ENCODE measurements at places on chromosomes 6 and 20.

DNA sequence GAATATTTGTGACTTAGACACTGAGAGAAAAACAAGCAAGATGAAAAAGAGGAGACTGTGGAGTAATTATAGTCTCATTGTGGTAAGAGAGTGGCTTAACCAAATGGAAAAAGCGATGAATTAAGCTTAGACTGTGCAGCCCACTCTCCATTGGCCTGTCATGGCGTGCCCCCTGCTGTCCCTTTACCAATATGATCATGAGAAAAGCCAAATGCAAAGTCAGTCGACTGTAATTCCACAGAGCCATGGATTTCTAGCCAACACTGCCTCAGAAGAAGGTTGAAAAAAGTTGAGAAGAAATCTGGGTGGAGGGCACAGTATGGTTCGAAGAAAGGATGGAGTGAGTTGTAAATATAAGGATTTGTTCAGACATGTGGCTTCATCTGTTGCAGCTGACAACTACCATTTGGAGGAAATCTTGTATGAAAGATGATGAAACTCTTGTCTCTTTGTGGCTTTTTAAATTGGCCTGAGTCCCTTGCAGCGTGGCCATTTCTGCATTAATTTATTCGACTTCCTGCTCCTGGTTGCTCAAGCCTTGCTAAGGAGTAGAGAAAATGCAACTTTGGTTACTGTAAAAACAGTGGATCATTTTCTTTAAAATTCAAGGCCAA is 251.4 kb downstream of the DOK5 start:
- DNase-seq: no peak

DNA sequence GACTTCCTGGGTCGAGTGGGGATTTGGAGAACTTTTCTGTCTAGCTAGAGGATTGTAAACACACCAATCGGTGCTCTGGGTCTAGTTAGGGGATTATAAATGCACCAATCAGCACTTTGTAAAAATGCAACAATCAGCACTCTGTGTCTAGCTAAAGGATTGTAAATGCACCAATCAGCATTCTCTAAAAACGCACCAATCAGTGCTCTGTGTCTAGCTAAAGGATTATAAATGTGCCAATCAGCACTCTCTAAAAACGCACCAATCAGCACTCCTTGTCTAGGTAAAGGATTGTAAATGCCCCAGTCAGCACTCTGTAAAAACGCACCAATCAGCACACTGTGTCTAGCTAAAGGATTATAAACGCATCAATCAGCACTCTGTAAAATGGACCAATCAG is 209.0 kb upstream of the SLC35B3 start:
- no peak for DNase-seq

GRCh38 chr20:6618051-6618450 is 149.4 kb upstream of the BMP2 start:
- DNase-seq: no peak

- peak; percentile 85 for DNase-seq
These were observed 176.6 kb upstream of the TAB2 start for GRCh38 chr6:149140910-149141290.

GRCh38 chr6:142764311-142764710 is 180.7 kb downstream of the HIVEP2 start:
- no peak for DNase-seq

GRCh38 chr6:158628542-158628941 is 16.0 kb downstream of the DYNLT1 start:
- DNase-seq: no peak

GRCh38 chr6:166656230-166657151 is 29.4 kb upstream of the RPS6KA2 start:
- DNase-seq: no peak

- no peak for DNase-seq
These were observed 313.6 kb downstream of the ALDH8A1 start for GRCh38 chr6:134636186-134636799.

DNA sequence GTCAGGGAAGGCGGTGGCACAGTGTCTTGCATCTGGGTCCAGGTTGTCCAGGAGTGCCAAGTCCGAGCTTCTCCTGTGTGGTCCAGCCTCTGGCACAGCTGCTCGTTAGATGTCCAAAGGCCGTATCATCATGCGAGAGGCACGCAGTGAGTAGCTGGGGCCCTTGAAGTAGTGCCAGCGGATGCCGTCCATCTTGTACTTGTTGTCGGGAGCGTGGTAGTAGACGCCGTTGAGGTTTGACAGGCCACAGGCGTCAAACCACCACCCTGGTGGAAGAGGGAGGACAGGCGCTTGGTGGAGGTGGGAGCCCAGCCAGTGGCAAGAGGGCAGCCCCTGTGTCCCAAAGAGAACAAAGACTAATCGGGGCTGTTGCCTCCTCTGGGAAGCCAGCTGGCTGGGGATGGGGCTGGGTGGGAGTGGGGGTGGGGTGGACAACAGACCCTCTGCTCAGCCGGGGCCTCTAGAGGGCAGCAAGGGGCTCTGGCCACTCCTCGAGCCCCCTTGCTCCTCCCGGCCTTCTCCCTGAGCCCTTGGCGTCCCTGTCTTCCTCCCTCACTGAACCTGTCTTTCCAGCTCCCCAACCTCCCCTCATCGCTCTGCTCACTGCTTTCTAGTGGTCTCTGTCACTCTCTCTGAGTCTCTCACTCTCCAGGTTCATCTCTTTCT is 39.5 kb downstream of the FAM110A start:
- no peak for DNase-seq

DNA sequence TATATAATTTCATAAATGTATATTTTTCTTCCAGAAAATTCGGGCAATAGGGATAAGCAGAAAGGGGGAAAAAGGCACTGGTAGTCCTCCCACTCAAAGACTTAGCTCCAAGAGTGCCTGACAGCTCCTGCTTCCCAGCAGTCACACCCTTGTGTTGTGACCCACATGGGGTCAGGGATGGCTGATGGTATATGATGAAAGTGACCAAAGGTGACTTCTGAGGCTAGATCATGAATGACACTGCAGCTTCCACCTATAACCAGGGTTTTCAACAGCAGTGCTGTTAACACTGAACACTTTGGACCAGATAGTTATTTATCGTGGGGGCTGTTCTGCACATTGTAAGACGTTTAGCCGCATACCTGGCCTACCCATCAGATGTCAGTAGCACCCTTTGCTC is 22.3 kb downstream of the FAM50B start:
- no peak for DNase-seq

All from activated CD4-positive, alpha-beta T cell treated with anti-CD3 and anti-CD28 coated beads, Interleukin-2, Interleukin-4, amounts not matched to agents 100 ng/mL and 50 ng/mL, durations not matched to agents 16 hours and 8 hours (primary cell).